ENCODE measurements at places on chromosomes 5 and 9. TPM values are rescaled to one million over a fixed set of nuclear protein-coding genes. Genes with fewer than 3 reads are reported as not detected.

SPINK13 gene
- not detected for total RNA-seq

ENTPD2 gene
- under 0.01 TPM for total RNA-seq

SOX30 gene
- not detected for total RNA-seq

CCL27 gene
- total RNA-seq: 0.16 TPM

ASPN gene
- total RNA-seq: not detected

MEIKIN gene
- not detected for total RNA-seq

ARHGEF39 gene
- 0.65 TPM for total RNA-seq

BTNL9 gene
- total RNA-seq: 0.13 TPM

SPINK9 gene
- total RNA-seq: not detected

HAVCR2 gene
- total RNA-seq: not detected

OR1Q1 gene
- total RNA-seq: not detected

SPINK7 gene
- total RNA-seq: not detected

FAM151B gene
- 1.9 TPM for total RNA-seq

STK32A gene
- not detected for total RNA-seq

SPINK4 gene
- not detected for total RNA-seq

VCP gene
- 445 TPM for total RNA-seq

C6 gene
- not detected for total RNA-seq

MEGF10 gene
- 0.16 TPM for total RNA-seq

PLPP7 gene
- 1.8 TPM for total RNA-seq

KCNV2 gene
- not detected for total RNA-seq

MEF2C gene
- total RNA-seq: 75.9 TPM

GMCL2 gene
- not detected for total RNA-seq

DNLZ gene
- total RNA-seq: 12.6 TPM

NR5A1 gene
- total RNA-seq: not detected

OR13D1 gene
- not detected for total RNA-seq

SLC34A1 gene
- not detected for total RNA-seq

ZDHHC11 gene
- 2.1 TPM for total RNA-seq

MARCHF3 gene
- 41.4 TPM for total RNA-seq

NPR3 gene
- 0.13 TPM for total RNA-seq

NKD2 gene
- total RNA-seq: 3.1 TPM

BAAT gene
- under 0.01 TPM for total RNA-seq

SLC27A6 gene
- total RNA-seq: not detected

DIRAS2 gene
- not detected for total RNA-seq

PCAT7 gene
- total RNA-seq: 0.13 TPM

BRIX1 gene
- 25.6 TPM for total RNA-seq

GFPT2 gene
- 0.97 TPM for total RNA-seq

FAXDC2 gene
- 15.9 TPM for total RNA-seq

PLEKHG4B gene
- total RNA-seq: not detected

RANBP17 gene
- 5.5 TPM for total RNA-seq

HTR1A gene
- total RNA-seq: not detected

ZFR gene
- 80.2 TPM for total RNA-seq

IFNA2 gene
- total RNA-seq: not detected

LMBRD2 gene
- 12.1 TPM for total RNA-seq

BTNL8 gene
- total RNA-seq: not detected

WNT8A gene
- not detected for total RNA-seq

ARL10 gene
- 5.8 TPM for total RNA-seq

STOM gene
- 375 TPM for total RNA-seq

ASTN2 gene
- total RNA-seq: 2.6 TPM

SPACA9 gene
- total RNA-seq: 1.5 TPM

GCNT4 gene
- 0.25 TPM for total RNA-seq

SNCB gene
- 1.1 TPM for total RNA-seq

C5orf22 gene
- total RNA-seq: 27.1 TPM

IL33 gene
- total RNA-seq: 17.5 TPM

PCDHGA5 gene
- total RNA-seq: 0.49 TPM
